ENCODE measurements at places on chromosomes 4 and X. TPM values are rescaled to one million over a fixed set of nuclear protein-coding genes. Genes with fewer than 3 reads are reported as not detected.

The PABPC1L2A gene
- total RNA-seq: not detected

DNA sequence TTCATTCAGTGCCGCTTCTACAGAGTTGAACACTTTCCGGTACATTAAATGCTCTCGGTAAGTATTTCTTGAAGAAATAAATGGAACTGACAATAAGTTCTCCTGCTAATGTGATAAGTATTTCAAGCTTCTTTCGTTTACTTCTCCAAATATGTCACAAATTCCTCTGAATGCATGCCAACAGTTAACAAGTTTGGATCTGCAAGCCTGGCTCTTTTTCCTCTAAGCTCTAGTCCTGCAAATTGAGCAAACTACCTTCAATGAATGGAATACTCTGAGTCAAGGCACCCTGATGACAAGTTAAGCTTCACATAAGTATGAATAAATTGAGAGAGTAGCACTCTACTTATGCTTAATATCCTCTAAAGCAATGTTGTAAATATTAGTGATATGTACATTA is 403.6 kb downstream of the PDGFC start:
- no peak for DNase-seq

DNA sequence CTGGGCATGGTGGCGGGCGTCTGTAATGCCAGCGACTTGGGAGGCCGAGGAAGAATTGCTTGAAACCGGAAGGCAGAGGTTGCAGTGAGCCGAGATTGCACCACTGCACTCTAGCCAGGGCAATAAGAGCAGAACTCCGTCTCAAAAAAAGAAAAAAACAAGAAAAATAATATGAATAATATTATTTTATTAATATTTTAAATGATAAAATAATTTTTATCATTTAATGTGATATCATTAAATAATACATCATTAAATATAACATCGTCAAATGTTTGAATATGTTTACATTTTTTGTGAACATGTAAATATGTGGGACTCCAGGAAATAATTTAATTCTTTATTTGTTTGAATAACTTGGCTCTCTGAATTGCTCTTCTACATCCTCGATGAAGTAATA is 15.5 kb downstream of the UNC5C start:
- no peak for DNase-seq

GRCh38 chr4:2763511-2763967 is 7.4 kb upstream of the TNIP2 start:
- DNase-seq: no peak

The CENPI gene
- 21.9 TPM for total RNA-seq

- no peak for DNase-seq
Observed at GRCh38 chr4:34309383-34309906, 1934.9 kb downstream of the ARAP2 start.

GRCh38 chr4:22900876-22901275 is 208.1 kb downstream of the GBA3 start:
- DNase-seq: no peak

DNA sequence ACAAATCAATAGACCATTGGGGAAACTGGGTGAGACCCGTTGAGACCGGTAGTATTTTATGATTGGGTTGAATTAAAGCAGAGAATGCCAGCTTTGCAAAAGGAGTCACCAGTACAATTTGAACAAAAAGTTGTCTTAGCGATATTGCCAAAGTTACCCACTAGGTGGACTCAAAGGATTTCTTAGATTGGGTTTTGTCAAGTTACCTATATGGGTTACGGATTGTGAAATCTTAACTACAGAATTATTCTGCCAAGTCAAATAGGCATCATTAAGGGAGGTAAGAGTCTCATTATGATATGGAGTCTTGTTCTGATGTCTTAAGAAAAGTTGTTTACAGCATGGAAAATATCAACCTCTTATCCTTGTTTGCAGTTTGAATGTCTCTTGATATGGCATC is 15.0 kb upstream of the CT47A1 start:
- no peak for DNase-seq
